T-helper 2 cell treated with Interferon-gamma antibody and Interleukin-4, amounts not matched to agents 5 μg/mL and 100 μg/mL, for 36 hours (primary cell): ENCODE measurements at places on chromosomes 7 and 10.

DNA sequence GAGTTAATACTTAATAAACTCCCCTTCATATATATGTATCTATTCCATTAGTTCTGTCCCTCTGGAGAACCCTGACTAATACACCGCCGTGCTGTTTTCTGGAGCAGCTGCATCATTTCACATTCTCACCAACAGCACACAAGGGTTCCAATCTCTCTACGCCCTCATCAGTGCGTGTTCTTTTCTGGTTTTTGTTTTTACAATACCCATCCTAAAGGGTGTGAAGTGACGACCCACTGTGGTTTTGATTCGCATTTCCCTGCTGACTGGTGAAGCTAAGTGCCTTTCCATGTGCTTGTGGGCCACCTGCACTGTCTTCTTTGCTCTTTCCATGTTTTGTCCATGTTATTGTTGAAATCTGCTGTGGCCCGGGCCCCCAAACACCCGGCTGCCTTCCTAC lies 11.0 kb upstream of the INSIG1 start:
- no peaks in the 10 kb centered on the region for H3K27me3 ChIP-seq
- no peak for DNase-seq
- peak overlapping the region; percentile 62 for H3K4me3 ChIP-seq
- H3K27ac ChIP-seq, result peak overlapping the region; percentile 87

- H3K27me3 ChIP-seq, result no peaks in the 10 kb centered on the region
- no peaks in the 10 kb centered on the region for H3K36me3 ChIP-seq
- no peaks in the 10 kb centered on the region for H3K4me1 ChIP-seq
Observed at GRCh38 chr7:51304729-51305128, 11.9 kb downstream of the COBL start.

DNA sequence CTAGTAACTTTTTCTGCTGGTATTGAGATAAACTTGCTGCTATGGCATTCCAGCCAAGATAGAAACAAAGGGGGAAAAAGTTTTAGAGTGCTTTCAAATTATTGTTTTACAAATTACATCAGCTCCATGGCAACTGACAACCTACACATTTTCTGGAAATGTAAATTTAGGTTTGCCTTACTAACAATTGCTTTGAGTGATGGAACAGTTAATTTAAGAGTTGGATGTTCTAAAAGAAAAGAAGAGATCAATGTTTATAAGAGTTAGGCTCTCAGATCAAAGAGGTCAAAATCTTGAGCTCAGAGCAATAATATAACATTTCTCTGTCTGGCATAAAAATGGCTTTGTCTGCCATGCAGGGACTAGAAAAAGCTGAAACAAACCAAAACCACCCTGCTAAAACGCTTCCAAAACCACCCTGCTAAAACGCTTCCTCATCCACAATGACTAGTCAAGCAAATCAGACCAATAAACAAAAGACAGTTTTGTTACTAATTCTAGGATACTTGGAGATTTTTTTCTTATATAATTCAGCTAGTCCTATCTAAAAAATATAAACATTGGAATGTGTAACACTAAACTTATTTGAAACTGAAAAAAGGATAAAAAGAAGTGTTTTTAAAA lies 32.3 kb downstream of the ORC5 start:
- no peak overlapping the region for H3K4me3 ChIP-seq
- no peak overlapping the region for H3K27ac ChIP-seq
- H3K4me1 ChIP-seq, result no peaks in the 10 kb centered on the region
- DNase-seq, result no peak

- no peaks in the 10 kb centered on the region for H3K27me3 ChIP-seq
- H3K27ac ChIP-seq, result no peak overlapping the region
- no peak overlapping the region for H3K4me3 ChIP-seq
- no peaks in the 10 kb centered on the region for H3K4me1 ChIP-seq
- no peaks in the 10 kb centered on the region for H3K36me3 ChIP-seq
- no peak for DNase-seq
Observed at GRCh38 chr10:98832196-98832595, 385.5 kb upstream of the HPS1 start.

DNA sequence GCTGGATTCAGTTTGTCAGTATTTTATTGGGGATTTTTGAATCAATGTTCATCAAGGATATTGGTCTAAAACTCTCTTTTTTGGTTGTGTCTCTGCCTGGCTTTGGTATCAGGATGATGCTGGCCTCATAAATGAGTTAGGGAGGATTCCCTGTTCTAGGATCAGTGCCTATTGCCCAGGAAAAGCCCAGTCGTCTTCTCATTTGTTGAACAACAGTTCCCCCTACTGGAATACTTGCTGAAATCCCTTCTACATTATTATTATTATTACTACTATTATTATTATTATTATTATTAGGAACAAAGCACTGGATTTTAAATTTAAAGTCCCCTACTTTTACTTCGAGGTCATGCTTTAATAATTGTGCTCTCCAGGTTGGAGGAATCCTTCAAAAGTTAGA lies 528.9 kb downstream of the MAGI2 start:
- H3K4me1 ChIP-seq, result no peaks in the 10 kb centered on the region
- H3K27ac ChIP-seq, result no peak overlapping the region

- peak overlapping the region; percentile 88 for H3K4me3 ChIP-seq
- H3K36me3 ChIP-seq, result peaks cover 3% of the 10 kb centered on the region
- peaks cover 52% of the 10 kb centered on the region for H3K4me1 ChIP-seq
- peak; percentile 56 for DNase-seq
- peak overlapping the region; percentile 86 for H3K27ac ChIP-seq
Observed at GRCh38 chr10:74824900-74825370, 1.5 kb upstream of the KAT6B start.

DNA sequence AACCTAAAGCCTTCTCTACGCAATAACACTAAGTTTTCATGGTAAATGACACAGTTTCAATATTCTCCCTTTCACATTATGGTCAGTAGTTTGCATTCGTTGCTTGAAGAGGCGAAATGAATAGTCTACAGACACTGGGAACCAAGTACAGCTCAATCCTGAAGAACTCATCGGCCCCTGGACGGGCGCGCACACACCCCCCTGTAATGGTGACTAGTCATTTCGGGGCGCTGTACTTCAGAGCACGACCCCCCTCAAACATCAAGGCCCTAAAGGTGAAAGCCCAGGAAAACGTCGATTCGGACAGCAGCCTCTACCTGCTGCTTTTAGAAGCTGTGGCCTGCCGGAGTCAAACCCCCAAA lies 1.0 kb downstream of the NT5C2 start:
- H3K4me3 ChIP-seq, result peak overlapping the region; percentile 90
- peak overlapping the region; percentile 99 for H3K27ac ChIP-seq
- H3K4me1 ChIP-seq, result peaks cover 29% of the 10 kb centered on the region
- peaks cover 23% of the 10 kb centered on the region for H3K36me3 ChIP-seq
- H3K27me3 ChIP-seq, result no peaks in the 10 kb centered on the region

DNA sequence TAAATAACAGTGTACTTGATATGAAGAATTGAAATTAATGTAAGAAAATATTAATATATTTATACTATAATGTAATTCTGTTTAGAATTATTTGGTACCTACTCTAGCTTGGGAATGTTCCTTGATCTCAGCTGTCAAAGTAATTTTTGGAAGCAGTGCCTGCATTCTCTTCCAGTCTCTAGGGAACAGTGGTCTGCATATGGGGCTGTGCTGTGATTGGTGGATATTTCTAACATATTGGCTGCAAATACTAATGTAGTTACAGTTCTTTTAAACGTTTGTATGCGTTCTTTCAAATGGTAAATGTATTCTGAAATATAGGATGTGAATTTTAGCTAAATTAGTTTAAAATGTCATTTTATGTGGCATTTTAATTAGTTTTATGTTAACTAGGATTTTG lies 87.2 kb downstream of the PHF14 start:
- no peaks in the 10 kb centered on the region for H3K27me3 ChIP-seq
- H3K4me3 ChIP-seq, result no peak overlapping the region
- peaks cover 26% of the 10 kb centered on the region for H3K36me3 ChIP-seq
- H3K27ac ChIP-seq, result no peak overlapping the region
- no peak for DNase-seq

GRCh38 chr7:148664324-148664723 lies 34.4 kb upstream of the CUL1 start:
- H3K36me3 ChIP-seq, result no peaks in the 10 kb centered on the region
- DNase-seq, result no peak
- no peak overlapping the region for H3K4me3 ChIP-seq

- H3K27ac ChIP-seq, result no peak within 1 kb of the TSS
- peaks cover 15% of the 10 kb centered on the region for H3K4me1 ChIP-seq
- H3K4me3 ChIP-seq, result peak within 1 kb of the TSS; percentile 62
- H3K27me3 ChIP-seq, result peaks cover 64% of the 10 kb centered on the region
- no peaks in the 10 kb centered on the region for H3K36me3 ChIP-seq
Observed at GRCh38 chr7:121328508-121329190, at the start of gene WNT16. Gene WNT16 (plus strand): TSS chr7:121329000. CDS start chr7:121329293, 293 bp downstream.

DNA sequence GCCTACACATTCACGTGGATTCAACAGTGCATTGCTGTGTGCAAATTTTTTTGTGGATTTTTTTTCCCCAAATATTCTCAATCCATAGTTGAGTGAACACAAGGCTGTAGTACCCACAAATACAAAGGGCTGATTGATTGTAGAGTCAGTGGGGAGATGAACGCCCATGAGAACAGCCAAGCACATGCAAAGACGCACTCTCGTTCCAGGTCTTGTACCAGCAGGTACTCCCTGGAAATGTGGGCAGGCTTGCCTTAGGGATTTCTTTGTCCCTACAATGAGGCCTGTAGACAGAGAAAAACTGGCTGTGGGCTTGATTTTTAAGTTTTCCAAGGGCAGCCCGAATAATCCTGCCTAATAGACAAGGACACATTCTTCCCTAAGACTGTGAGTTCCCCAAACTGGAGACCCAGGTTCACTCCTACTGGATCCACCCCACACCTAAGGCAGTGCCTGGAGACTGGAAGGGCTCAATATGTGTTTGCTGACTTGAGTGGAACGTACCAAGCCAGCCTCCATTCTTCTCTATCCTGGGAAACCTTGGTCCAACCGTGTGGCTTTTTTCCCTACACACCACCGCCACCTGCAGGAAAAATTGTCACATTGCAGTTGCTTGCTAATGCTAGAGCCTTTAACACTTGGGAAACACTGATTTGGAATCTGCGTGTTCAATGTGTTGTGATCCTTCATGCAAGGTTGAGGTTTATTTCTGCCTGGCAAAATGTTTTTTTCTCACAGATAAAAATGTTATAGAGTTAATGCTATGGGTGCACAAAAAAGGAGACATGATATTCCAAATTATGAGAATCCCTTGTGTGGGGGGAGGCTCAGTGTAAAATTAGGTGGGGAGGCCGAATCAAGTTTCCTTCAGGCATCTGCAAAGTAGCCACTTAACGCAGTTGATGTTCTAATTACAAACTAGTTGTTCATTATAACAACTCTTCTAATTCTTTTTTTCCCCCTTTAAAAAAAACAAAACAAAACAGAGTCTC lies 49.3 kb downstream of the PPP1R17 start:
- no peak overlapping the region for H3K4me3 ChIP-seq
- no peak for DNase-seq
- no peaks in the 10 kb centered on the region for H3K4me1 ChIP-seq
- no peaks in the 10 kb centered on the region for H3K36me3 ChIP-seq
- no peaks in the 10 kb centered on the region for H3K27me3 ChIP-seq

GRCh38 chr7:23247046-23247602 lies 549 bp downstream of the GPNMB start:
- H3K27me3 ChIP-seq, result peaks cover 81% of the 10 kb centered on the region
- no peaks in the 10 kb centered on the region for H3K4me1 ChIP-seq
- no peak overlapping the region for H3K27ac ChIP-seq
- H3K36me3 ChIP-seq, result no peaks in the 10 kb centered on the region
- no peak for DNase-seq

DNA sequence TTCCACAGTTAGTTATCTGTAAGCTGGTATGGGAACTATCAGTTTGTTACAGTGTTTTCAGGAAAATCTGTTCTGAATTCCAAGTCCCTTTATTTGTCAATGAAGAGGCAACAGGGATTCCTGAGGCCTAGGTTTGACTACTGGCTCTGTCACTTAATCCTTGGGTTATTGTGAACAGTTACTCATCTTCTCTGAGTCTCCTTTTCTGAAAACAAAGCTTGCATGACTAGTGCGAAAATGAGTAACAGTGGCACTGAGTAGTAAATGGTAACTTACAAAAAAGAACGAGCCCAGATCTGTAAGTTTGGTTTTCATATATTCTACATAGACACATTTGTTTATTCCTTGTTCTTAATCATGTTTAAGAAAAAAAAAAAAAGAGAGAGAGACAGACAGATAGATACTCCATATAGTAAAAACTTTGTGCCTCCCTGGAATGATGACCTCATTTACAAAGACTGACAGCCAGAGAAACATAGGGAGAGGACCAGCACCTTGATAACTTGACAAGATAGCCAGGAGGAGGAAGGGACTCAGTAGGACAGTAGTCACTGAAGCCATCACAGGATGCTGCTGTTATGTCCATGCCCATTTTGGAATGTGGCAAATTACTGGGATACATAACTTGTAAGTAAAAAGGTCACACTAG lies 1.9 kb downstream of the MRPS33 start:
- H3K4me1 ChIP-seq, result peaks cover 20% of the 10 kb centered on the region
- no peak for DNase-seq
- peak overlapping the region; percentile 99 for H3K27ac ChIP-seq
- peak overlapping the region; percentile 98 for H3K4me3 ChIP-seq
- H3K36me3 ChIP-seq, result peaks cover 12% of the 10 kb centered on the region

DNA sequence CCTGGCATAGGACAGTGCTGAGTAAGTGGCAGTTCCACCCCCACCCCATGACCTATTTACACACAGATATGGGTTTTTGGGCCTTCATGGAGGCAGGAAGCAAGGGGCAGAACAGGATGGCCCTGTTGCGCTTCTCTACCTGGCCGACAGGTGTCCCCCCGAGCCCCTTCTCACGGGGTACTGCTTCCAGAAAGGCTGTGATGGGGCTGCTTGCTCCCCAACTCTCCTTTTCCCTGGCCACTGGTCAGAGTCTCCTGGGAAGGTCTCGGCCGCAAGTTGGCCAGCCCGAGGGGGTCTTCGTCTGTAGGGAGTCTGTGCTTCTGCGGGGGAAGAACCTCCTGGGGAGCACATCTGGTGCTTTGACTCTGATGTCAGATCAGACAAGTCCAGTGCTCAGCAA lies 139.8 kb upstream of the TNS3 start:
- H3K4me1 ChIP-seq, result no peaks in the 10 kb centered on the region
- H3K27me3 ChIP-seq, result no peaks in the 10 kb centered on the region
- H3K27ac ChIP-seq, result no peak overlapping the region
- no peak for DNase-seq
- no peak overlapping the region for H3K4me3 ChIP-seq

- no peaks in the 10 kb centered on the region for H3K36me3 ChIP-seq
- no peaks in the 10 kb centered on the region for H3K27me3 ChIP-seq
- H3K4me1 ChIP-seq, result no peaks in the 10 kb centered on the region
- no peak for DNase-seq
Observed at GRCh38 chr10:80702143-80702542, 164.4 kb downstream of the SH2D4B start.

- H3K27me3 ChIP-seq, result peaks cover 1% of the 10 kb centered on the region
- peaks cover 2% of the 10 kb centered on the region for H3K4me1 ChIP-seq
- DNase-seq, result no peak
- H3K36me3 ChIP-seq, result no peaks in the 10 kb centered on the region
- no peak overlapping the region for H3K4me3 ChIP-seq
Observed at GRCh38 chr10:99979066-99979685, 30.6 kb downstream of the DNMBP start.

- no peaks in the 10 kb centered on the region for H3K4me1 ChIP-seq
- no peak overlapping the region for H3K27ac ChIP-seq
- no peaks in the 10 kb centered on the region for H3K27me3 ChIP-seq
- no peak overlapping the region for H3K4me3 ChIP-seq
- H3K36me3 ChIP-seq, result no peaks in the 10 kb centered on the region
- peak; percentile 6 for DNase-seq
Observed at GRCh38 chr10:113454341-113455061, 98.4 kb upstream of the HABP2 start.
